ENCODE measurements at places on chromosomes 5 and 9.

GRCh38 chr5:89313044-89313443, 430.1 kb upstream of the MEF2C start:
- DNase-seq = peak; percentile 80

- no peak for DNase-seq
Observed at GRCh38 chr9:110329639-110330230, 7.9 kb downstream of the TXNDC8 start.

DNA sequence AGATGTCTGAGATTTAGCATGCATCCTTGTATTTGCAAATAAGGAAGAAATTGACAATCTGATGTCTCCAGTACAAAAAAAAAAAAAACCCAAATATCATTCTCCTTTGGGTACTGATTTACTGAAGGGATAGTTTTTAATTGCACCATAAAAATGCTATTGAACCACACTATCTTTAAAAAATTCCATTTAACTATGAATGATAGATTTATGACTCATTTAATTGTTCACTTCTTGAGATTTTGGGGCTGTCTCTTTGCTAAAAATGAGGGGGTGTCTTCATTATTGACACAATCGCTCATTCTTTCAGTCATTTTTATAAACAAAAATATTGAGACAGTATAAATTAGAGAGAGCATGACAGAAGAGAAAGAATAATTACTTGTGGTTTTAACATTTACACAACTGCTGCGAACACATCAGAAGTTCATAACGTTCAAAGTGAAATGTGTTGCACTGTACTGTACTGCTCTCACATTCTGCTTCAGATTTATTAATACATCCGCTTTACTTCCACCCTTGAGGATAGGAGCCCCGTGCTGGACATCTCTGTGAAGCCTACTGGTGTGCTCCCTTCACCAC, 142.3 kb downstream of the MEF2C start:
- DNase-seq = no peak

DNA sequence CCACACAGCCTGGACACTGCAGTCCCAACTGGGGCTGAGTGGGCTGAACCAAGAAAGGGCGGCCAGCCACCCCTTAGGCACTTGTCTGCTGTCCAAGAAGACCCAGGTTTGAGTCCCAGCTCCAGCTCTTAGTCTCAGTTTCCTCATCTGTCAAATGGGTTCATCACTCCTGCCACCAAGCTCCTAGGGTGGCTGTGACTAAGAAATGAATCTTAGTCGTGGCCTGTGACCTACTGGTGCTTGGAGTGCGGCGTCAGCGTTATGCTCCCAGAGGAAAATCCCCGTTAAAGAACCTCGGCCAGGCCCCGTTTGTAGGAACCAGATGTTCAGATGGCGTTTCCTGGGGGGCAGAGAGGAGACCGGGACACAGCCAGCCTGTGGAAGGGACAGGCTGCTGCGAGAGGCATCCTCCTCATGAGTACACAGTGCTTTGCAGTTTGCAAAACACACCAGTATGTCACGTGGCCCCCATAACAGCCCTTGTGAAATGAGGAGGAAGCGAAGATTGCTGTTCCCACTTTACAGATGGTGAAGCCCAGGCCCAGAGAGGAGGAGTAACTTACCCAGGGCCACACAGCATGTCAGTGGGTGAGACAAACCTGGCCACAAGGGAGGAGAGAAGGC, 3.3 kb downstream of the FIBCD1 start:
- DNase-seq = no peak

- no peak for DNase-seq
Observed at GRCh38 chr5:128551476-128551875, 13.4 kb upstream of the FBN2 start.

All from foreskin melanocyte (primary cell).